ENCODE measurements at places on chromosomes 2 and 18.

GRCh38 chr2:195572895-195573683 lies 83.9 kb upstream of the SLC39A10 start:
- peaks cover 39% of the 10 kb centered on the region for H3K4me1 ChIP-seq
- H3K27me3 ChIP-seq = no peaks in the 10 kb centered on the region
- no peak for DNase-seq

DNA sequence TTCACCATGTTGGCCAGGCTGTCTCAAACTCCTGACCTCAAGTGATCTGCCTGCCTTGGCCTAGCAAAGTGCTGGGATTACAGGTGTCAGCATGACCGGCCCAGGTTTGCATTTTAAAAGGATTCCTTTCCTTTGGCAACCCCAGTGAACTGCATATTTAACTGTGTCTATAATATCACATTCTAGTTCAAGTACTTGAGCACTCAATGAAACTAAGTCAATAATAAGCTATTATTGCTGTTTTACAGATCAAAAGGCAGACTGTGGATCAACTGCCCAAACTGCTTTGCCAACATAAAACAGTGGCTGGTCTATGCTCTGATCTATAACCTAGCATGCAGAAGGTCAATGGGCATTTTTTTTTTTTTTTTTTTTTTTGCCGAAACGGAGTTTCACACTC lies 144.5 kb downstream of the USP34 start:
- DNase-seq = no peak
- no peak overlapping the region for H3K27ac ChIP-seq
- no peaks in the 10 kb centered on the region for H3K27me3 ChIP-seq

DNA sequence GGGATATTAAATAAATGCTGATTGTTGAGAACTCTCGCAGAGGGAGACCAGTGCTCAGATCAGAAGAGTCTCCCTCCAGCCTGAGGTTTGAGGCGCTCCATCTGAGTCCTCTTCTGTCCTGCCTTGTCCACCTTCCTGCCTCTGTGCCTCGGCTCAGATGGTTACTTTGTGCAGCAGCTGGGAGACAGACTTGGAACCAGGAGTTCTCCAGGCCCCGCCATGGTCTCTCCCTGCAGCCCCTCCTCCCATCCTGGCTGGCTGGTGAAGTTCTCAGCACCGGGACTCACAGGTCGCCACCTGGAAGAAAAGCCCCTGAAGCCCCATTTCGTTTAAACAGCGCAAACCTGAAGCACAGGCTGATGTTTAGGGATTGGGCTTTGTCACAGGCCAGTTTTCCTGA lies 60.6 kb downstream of the DDX1 start:
- H3K27ac ChIP-seq = no peak overlapping the region
- no peak overlapping the region for H3K4me3 ChIP-seq
- no peaks in the 10 kb centered on the region for H3K36me3 ChIP-seq

- no peaks in the 10 kb centered on the region for H3K27me3 ChIP-seq
- H3K36me3 ChIP-seq = no peaks in the 10 kb centered on the region
- DNase-seq = no peak
- H3K4me1 ChIP-seq = peaks cover 26% of the 10 kb centered on the region
Measured at GRCh38 chr2:144330951-144331673, 188.8 kb downstream of the ZEB2 start.

- no peaks in the 10 kb centered on the region for H3K36me3 ChIP-seq
- no peaks in the 10 kb centered on the region for H3K27me3 ChIP-seq
- no peak overlapping the region for H3K4me3 ChIP-seq
- DNase-seq = no peak
- H3K4me1 ChIP-seq = no peaks in the 10 kb centered on the region
Measured at GRCh38 chr18:68494802-68495581, 219.9 kb downstream of the TMX3 start.

GRCh38 chr2:237196409-237196808 lies 110.7 kb downstream of the COPS8 start:
- H3K27me3 ChIP-seq = peaks cover 4% of the 10 kb centered on the region
- no peak overlapping the region for H3K27ac ChIP-seq
- H3K36me3 ChIP-seq = no peaks in the 10 kb centered on the region
- H3K4me3 ChIP-seq = no peak overlapping the region

GRCh38 chr2:30847329-30847728 lies 40.1 kb upstream of the CAPN13 start:
- no peaks in the 10 kb centered on the region for H3K36me3 ChIP-seq
- no peak overlapping the region for H3K27ac ChIP-seq
- no peak overlapping the region for H3K4me3 ChIP-seq
- no peaks in the 10 kb centered on the region for H3K27me3 ChIP-seq
- DNase-seq = no peak

GRCh38 chr18:9868857-9869714 lies 16.7 kb upstream of the TXNDC2 start:
- no peaks in the 10 kb centered on the region for H3K36me3 ChIP-seq
- DNase-seq = no peak
- H3K4me3 ChIP-seq = no peak overlapping the region
- no peaks in the 10 kb centered on the region for H3K4me1 ChIP-seq
- no peaks in the 10 kb centered on the region for H3K27me3 ChIP-seq

DNA sequence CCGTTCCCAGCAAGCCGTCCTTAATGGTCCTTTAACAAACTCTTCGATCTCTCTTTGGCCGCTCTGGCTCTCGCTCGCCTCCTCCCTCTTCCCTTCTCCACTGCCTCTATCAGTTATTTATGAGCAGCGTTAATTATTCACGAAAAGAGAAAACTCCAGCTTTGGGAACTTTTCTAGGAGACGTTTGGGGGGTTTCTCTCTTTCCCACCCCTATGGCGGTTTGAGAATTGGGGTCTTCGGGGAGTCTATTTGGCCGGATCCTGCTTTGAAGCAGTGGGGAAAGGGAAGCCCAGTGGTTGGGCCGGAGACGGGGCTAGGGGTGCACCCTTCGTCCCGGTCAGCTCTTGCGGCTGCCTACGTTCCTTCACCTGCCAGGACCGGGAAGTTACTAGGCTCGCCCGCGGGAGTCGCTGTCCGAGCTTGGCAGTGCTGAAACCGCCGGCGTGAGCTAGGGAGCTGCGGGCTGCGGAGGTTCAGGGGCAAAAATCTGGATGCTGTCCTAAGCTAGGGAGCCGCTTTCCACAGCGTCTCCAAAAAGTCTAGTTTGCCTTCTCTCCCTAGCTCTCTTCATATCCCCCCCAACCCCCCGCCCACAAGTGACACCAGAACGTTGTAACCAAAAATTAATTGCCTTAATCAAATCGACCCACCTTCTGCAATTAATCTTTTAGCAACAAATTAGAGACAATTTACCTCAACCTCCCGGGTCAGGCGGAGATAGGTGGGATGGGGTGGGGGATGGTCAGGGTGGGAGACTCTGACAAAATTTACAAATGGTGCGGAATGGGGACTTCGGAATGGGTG lies 8.9 kb upstream of the SKOR2 start:
- H3K27ac ChIP-seq = no peak overlapping the region
- peaks cover 25% of the 10 kb centered on the region for H3K27me3 ChIP-seq
- H3K4me1 ChIP-seq = no peaks in the 10 kb centered on the region
- DNase-seq = no peak

GRCh38 chr18:25016666-25017065 lies 335.3 kb downstream of the ZNF521 start:
- no peak for DNase-seq
- no peaks in the 10 kb centered on the region for H3K4me1 ChIP-seq
- H3K27me3 ChIP-seq = no peaks in the 10 kb centered on the region
- H3K27ac ChIP-seq = no peak overlapping the region

Data from CD4-positive, alpha-beta memory T cell (primary cell).